ENCODE measurements at places on chromosomes 12 and 14.

GRCh38 chr14:59377491-59377890 is 87.7 kb downstream of the GPR135 start:
- DNase-seq, result no peak

DNA sequence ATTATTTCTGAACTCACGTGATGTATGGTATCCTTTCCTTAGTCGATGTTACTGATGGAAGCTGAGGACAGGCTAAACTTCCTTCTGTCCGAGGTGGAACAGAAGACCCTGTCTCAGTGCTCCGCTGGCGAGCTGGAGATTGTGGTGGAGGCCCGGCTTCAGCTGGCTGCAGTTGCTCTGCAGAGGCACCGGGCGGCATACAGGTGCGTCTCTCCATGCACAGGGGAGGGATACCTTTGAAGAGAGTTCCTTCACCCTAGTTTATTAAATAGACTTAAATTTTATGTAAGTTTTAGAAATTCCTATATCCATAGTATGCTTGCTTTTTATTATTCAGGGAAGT is 186.7 kb upstream of the NEDD1 start:
- DNase-seq, result peak; percentile 35

DNA sequence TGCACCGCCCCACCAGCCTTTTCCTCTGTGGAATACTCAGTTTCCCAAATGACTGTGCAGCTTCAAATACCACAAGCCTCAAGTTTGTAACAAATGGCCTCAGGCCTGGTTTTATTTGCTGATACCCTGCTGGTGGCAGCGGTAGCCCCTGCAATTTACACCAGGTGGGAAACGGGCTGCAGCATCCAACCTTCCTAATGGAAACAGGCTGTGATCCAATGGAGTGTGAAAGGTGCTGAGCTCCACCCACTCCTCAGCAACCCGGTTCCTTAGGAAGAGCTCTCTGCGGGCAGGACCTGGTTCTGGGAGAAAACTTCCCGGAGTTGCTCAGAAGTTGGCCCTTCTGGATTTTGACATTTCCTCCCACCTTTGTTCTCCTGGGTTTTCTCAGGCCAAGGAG is 41.7 kb upstream of the LTA4H start:
- DNase-seq, result no peak

DNA sequence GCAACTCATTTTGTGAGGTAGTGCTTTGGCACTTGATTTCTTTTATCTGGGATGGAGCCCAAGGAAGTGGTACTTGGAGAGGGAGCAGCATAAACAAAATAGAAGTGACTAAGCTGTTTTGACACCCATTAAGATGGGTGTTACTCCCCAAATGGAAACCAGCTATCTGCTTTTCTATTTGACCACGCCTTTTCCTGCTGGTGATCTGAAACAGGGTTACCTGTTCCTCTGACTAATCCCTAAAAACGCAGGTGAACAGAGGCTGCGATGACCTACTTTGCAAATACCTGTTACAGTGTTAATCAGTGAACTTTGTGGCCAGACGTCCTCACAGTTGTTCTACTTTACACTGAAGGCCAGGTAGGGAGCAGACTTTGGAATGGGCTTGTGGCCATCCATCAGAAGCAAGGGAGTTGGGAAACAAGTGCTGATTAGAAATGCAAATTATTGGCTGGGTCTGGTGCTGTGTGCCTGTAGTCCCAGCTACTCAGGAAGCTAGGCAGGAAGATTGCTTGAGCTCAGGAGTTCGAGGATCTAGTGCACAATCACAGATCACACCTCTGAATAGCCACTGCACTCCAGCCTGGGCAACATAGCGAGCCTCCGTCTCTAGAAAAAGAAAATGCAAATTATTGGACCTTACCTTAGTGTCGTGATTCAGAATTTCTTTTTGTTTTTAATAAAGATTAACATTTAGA is 58.3 kb upstream of the HECTD1 start:
- no peak for DNase-seq

DNA sequence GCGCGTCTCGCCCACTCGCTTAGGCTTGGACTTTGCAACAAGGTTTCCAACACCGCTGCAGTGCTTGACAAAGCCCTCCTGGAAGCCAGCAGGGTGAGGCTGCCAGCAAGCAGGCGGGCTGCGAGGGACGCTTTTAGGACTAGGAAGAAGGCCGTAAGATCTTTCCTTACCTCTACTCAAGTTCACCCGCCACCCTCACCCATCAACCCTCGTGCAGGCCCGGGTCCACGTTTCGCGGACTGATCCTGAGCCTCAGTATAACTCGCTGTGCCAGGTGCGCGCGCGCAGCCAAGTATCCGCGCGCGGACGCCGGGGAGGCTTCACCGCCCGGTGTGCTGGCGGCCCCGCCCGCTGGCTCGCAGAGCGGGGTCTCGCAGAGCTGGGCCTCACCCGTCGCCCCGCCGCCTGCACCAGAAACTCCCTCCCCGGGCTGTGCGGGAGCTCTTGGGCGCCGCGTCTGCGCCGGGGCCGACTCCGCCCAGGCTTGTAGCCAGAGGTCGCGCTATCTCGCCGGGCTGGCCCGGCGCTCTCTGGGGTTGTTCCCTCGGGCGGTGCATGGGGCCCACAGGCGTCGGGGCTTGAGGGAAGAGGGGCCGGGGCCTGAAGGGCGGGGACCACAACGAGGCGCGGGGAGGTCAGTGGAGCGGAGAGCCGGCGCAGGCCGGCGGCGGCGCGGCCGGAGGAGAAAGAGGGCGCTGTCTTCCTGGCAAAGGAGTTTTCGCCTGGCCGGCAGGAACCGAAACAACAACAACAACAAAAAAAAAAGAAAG is 7.6 kb upstream of the SIX1 start:
- no peak for DNase-seq

- no peak for DNase-seq
Measured at GRCh38 chr12:15688838-15689625, 100.2 kb downstream of the EPS8 start.

GRCh38 chr12:112182499-112182898 is 57.1 kb downstream of the TRAFD1 start:
- no peak for DNase-seq

- no peak for DNase-seq
Measured at GRCh38 chr12:103519632-103520031, 23.9 kb upstream of the C12orf42 start.

- DNase-seq, result no peak
Measured at GRCh38 chr12:110750784-110751461, 8.2 kb upstream of the PPP1CC start.

DNA sequence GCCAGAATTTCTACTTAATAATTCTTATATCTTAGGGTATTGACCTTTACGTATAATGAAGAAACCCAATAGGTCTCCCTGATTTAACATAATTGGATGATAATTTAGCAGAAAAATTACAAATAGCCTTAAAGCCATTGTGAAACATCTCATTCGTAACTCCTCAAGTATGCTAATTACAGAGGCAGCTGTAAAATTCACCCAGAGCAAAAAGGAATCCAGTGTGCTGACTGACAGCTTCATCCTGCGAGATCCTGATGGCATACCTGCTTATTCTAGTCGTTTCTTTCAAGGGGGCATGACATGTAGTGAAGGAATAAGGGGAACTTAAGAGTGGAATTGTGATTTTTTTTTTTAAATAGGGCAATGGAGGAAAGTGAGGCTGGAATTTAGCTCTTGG is 291.5 kb downstream of the FUT8 start:
- DNase-seq, result no peak

GRCh38 chr12:32889011-32889760 is 7.4 kb downstream of the PKP2 start:
- DNase-seq, result no peak

DNA sequence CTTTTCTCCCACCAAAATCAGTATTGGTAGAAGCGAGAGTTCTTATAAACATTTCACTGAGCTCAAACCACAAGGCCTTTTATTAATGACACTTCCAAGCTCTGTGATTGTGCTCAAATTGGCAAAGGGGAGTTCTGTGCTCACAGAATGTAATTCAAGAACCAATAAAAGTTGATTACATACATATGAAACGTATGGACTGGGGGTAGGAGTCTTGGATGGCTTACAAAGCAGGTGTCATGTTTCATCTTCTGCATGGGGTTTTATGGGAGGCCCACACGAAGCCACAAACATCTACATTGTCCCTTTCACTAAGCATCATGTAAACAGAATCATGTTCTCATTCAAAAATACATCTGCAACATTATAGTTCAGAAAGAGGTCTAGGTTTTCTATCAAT is 828.3 kb downstream of the VRK1 start:
- DNase-seq, result no peak

Data from CD4-positive, alpha-beta T cell treated with Interleukin-21 for 1 hour (primary cell).